H4 (cell line): ENCODE measurements at places on chromosomes 12 and 14. TPM values are rescaled to one million over a fixed set of nuclear protein-coding genes. Genes with fewer than 3 reads are reported as not detected.

Gene CLEC2A
- total RNA-seq, result not detected in 2 replicates

Gene SOAT2
- 0.06 TPM in 1 of 2 replicates, not detected in the other for total RNA-seq

Gene SOX5
- 2.5 and 5.4 TPM in 2 replicates for total RNA-seq

Gene TAS2R43
- total RNA-seq, result not detected in 2 replicates

DNA sequence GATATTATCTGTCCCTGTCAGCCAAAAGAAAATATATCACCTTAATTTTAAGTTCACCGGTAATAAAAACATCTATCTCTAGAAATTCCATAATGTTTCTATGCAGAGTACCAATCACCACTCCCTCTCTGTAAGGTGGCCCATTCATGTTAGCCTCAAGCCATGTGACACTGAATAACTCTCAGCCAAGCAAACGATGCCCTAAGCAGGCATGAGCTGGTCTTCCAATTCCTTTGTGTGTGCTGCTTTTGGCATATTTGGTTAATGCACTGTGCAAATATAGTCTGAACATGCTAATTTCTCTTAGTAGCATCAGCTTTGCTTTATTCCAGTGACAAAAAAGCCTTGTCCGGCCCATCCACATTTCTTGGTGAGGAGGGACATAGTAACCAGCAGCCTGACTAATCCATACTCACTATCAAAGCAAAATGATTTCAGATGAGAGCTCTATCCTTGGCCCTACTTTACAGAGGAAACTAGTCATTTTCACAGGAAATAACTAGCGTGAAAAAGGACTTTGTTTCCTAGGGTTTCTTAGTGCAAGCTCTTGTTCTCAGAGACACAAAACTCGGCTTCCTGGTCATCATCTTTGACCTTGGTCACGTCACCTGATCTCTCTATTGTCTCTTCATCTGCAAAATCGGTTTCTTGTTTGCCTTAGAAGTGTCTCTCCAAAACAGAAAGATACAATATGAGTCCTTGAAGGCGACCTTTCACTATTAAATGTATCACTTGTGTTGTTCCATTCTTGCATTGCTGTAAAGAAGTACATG lies 59.2 kb upstream of the RTRAF start:
- no peak for DNase-seq

- no peak for DNase-seq
Observed at GRCh38 chr14:34275078-34275477, 187.0 kb downstream of the SPTSSA start.

DNA sequence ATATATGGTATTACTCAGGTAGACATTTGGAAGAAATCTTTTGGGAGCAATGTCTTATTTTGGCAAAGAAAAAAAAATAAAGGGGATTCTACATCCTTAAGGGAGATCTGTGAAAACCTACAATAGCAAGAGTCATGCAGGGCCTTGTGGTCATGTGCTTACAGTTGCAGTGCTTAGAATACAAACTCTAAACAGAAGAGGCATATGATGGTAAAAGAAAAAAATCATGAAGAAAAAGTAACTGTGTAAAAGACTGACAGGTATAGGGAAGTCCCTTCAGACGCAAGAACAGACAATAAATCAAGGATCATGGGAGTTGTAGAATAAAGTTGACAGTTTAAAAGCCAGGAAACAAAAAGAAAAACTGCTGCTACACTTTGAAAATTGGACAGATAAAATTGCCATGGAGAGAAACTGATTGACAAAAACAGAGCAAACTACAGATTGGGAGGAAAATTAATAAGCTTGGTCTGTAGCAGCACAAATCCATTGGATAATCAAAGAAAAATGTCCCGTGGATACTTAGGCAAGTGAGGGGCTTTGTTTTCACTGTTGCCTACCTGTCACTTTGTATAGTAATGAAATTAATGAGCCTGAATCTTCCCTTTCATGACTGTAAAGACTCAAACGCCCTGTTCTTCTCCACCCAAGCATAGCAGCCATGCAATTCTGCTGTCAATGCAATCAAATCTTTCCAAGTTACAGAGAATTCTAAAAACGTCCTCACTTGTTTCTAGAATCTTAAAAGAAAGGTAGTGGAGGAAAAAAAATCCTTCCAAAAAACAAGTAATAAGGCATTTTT lies 402.0 kb downstream of the SYT1 start:
- DNase-seq, result no peak

- no peak for DNase-seq
Observed at GRCh38 chr12:112932485-112933128, 5.7 kb upstream of the OAS3 start.

DNA sequence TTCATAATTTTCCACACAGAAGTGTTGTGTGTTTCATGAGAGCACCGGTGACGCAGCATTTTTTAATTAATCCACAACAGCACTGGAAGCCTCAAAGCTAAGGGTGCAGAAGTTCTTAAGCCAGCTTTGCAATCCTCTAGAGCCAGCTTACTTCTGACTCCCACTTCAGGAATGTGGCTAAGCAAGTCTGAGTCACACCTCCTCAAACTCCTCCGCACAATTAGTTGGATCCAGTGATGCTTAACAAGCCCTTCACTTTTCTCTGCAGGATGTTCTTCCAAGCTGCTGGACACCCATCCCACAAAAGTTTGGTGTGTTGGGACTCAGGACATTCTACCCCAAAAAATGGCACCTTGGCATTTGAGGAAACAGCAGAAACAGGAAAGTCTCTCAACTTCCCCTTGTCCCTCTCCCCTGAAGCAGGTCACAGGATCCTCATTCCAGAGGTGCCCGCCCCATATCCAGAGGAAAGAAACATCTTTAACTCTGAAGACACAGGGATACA lies 210.0 kb downstream of the PPM1H start:
- DNase-seq, result peak; percentile 91

DNA sequence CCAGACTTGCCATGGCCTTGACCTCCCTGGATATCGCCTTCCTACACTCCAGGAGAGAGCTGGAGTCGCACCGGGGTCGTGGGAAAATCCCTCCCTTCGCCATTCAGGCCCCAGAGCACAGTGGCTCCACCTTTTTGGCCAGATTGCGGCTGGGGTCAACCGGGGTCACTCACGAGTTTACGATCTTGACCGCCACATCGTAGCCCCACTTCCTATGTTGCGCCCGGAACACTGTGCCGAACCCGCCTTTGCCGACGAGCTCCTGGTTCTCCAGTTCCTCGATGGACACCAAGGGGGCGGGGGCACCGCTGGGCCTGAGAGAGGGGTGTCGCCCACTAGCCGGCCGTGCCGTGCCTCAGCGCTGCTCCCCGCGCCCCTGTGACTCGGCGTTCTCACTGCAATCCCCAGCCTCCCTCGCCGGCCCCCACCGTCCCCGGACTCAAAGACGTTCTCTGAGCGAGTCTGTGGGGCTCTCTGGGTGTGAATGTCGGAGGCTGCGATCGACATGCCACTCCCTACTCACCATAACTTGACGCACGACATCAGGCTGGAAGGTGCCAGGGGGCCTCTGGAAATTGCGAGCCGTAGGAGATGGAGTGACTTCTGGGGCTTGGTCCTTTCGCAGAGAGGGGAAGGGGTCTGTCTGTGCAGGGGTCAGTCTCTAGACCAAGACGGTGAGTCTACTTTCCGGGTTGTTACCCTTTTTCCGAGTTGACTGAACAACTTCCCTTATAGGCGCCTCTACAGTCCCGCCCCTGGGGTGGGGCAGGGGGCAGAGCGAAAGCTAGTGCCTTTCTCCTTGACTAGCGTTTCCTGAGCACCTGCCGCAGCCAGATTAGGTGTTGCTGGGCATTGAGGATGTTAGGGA lies at the start of gene RIPK3:
Gene RIPK3, minus strand, starts transcription at position 708 of the 868 bp plus-strand sequence. Its CDS starts 165 bp downstream, at position 543.
- no peak for DNase-seq
